ENCODE measurements at places on chromosomes 7 and 10.

DNA sequence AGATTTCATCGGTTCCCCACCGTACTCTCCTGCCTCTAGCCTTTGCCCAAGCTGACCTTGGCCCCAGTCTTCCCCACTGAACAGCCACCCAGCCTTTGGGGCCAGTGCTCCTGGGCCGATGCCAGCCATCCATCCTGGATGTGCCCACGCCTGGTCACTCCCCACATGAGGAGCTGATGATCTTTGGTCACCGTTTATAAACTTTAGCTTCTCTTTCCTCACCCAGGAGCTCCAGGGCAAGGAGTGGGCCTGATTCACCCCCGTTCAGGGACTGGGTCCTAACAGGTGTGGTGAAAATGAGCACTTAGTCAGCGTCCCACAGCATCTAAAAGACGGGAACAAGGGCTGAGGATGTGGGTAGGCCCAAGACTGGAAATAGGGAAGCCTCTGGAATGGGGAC is 22.9 kb downstream of the GTF2IRD1 start:
- no peak for DNase-seq

GRCh38 chr7:38502289-38502688 is 128.9 kb downstream of the AMPH start:
- no peak for DNase-seq

GRCh38 chr10:33073641-33074415 is 115.8 kb upstream of the ITGB1 start:
- DNase-seq = no peak

DNA sequence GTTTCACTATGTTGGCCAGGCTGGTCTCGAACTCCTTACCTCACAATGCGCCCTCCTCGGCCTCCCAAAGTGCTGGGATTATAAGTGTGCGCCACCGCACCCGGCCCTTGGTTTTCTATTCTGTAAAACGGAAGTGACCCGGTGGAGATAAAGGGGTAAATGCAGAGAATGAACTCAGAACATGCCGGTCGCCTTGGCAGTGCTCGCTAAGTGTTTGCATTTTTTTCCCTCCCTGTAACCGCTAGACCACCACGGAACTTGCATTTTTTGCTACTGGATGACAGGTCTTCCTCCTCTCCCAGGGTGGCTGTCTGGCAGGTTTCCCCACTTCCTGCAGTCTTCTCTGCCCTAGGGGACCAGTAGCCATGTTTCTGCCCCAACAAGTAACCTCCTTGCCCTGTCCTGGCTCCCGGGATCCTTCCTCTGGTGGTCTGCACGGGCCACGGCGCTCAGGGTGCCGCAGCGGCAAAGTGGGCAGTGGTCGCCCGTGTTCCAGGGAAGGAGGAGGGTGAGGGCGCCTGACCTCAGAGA is 18.8 kb upstream of the GNA12 start:
- no peak for DNase-seq

DNA sequence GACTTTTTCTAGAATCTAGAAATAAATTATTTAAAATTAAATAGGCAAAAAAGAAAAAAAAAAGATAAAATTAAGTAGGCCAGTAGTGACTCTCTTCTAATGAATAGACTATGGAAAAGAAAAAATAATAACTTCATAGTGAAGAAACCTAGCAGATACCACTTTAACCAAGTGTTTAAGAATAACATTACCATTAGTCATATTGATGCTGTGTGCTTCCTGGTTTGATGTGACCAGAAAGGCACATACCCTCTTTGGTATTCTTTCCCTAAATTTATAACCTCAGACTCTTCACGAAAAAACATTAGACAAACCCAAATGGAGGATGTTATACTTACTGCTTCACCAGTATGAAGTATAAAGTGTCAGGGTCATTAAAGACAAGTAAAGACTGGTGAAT is 42.6 kb downstream of the KIF20B start:
- no peak for DNase-seq

GRCh38 chr10:3172081-3172445 is 519 bp downstream of the PITRM1 start:
- DNase-seq = peak; percentile 57

DNA sequence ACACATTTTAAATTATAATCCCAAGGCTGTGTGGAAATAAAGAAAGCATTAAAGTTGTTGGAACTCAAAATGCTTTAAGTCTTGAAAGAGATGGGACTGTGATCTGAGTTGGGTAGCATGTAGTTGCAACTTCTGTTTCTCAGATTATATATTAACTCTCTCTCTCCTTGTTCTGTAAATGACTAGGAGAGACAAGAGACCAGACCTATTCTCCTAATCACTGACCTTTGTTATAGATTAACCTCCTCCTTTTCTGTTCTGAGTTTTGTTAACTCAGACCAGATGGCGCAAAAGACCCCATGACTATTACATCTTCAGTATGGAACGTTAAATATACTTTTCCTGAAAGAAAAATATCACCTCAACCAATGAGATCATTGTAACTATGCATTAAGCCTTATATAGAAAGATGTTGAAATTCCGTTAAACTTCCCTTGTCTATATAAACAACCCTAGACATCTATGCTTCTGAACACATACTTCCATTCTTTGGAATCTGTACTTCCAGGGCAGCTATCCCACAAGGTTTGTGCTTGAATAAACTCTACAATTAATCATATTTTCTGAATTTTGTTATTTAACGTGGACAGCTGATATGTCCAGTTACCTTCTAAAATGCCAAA is 143.5 kb upstream of the TRIM24 start:
- DNase-seq = no peak

DNA sequence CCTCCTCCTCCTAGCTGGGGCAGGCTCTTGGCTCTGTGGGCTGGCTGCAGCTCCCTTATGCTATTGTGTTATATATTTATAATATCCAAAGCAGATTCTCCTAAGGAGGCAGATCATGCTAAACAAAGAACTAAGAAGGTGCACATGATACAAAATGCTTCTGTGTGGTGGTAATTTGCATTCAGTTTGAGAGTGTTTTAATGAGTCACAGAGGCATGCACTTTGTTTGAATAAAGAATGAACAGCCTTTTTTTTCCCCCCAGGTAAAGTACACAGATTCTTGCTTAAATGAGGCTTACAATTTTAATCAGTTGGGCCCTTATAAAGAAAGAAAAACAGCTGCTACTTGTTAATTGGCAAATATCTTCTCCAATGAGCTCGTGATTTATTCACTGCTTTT is 95.0 kb downstream of the FANK1 start:
- no peak for DNase-seq

DNA sequence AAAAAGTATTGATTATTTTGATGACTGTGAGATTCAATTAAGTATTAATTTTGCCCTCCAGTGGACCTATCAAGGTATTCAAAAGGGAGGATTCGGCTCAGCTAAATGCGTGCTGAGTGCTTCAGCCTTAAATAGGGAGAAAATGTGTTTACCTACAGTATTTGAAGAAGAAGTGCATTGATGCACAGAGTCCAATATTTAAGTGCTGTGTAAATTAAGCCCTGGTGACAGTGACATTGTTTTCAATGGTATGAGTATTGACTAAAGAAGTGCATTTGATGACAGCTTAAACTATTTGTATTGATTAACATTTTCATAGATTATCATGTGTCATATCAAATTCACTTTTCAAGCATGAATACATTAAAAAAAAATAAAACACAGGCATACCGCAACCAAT is 106.6 kb downstream of the POU6F2 start:
- no peak for DNase-seq

DNA sequence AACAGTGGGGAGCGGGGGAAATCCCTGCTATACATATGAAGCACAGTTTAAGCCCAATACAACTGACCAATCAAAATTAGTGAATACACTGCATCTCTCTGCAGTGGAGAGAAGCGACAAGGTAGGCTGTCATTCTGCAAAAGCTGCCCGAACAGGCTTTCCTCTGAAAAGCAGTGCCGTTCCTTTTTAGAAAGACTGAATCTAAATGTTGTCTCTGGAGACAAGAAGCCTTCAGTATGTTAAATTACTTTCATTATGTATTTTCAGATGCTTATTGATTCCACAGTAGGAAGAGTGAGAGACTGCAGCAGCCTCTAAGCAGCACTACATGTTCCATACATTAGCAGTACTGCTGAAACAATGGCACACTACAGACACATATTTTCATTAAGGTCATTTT is at the start of gene GPR22:
Gene GPR22, plus strand, starts transcription at position 129 of the 400 bp plus-strand sequence. CDS start 4,004 bp downstream, outside the sequence.
- no peak for DNase-seq

DNA sequence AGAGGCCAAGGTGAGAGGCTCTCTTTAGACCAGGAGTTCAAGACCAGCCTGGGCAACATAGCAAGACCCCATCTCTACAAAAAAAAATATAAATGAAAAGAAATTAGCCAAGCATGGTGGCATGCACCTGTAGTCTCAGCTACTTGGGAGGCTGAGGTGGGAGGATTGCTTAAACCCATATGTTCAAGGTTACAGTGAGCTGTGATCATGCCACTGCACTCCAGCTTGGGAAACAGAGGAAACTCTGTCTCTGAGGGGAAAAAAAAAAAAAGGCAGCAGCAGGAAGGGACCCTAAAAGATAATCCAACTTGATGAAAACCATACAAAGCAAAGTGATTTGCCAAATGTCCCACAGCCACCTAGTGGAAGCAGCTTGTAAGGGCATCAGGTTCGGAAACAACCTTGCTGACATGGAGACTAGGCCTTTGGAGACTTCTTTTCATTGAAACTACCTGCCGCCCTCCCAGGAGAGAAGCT is 15.6 kb upstream of the PBLD start:
- peak; percentile 26 for DNase-seq

- DNase-seq = no peak
Observed at GRCh38 chr7:152762056-152762455, 2.5 kb downstream of the ACTR3B start.

GRCh38 chr10:7388602-7389001 is 22.2 kb downstream of the SFMBT2 start:
- no peak for DNase-seq

GRCh38 chr10:49049660-49050059 is 65.7 kb downstream of the VSTM4 start:
- DNase-seq = no peak

- DNase-seq = peak; percentile 49
Observed at GRCh38 chr10:22252801-22253579, 35.2 kb upstream of the EBLN1 start.

DNA sequence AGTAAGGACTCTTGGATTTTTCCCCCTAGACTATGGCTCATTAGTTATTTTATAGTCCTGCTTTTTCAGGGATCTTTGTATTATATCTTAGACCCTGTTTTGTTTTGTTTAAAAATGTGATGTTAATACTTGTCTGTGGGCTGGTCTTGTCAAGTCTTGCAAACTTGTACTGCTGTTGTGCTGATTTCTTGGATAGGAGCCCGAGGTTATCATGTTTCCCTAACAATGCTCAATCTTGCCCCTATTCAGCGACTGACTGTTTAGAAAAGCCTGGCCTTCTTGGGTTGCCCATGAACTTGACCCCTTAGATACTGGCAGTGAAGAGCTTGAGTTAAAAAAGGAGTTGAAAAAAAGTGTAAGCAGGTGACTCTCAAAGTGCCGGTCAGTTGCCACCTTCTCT is 115.7 kb downstream of the KIAA1217 start:
- DNase-seq = no peak

GRCh38 chr10:103678178-103678526 is 177.2 kb downstream of the SH3PXD2A start:
- peak; percentile 86 for DNase-seq

DNA sequence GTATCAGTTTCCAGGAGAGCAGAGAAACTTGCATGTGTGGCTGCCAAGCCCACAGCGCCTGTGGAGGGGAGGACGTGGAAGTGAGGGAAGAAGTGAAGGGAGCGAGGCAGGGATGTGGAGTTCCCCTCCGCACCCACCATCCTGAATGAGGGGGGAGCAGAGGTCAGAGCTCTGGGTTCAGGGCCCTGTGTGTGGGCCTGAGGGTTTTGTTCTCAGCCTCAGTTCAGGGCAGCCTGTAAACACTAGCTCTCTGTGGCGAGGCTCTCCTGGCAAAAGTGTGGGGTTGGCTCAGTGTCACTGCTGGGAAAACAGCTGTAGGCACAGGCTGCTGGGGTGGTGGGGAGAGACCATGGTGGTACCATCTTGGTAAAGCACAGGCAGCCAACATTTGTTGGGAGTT is 108.4 kb downstream of the C10orf105 start:
- DNase-seq = no peak

DNA sequence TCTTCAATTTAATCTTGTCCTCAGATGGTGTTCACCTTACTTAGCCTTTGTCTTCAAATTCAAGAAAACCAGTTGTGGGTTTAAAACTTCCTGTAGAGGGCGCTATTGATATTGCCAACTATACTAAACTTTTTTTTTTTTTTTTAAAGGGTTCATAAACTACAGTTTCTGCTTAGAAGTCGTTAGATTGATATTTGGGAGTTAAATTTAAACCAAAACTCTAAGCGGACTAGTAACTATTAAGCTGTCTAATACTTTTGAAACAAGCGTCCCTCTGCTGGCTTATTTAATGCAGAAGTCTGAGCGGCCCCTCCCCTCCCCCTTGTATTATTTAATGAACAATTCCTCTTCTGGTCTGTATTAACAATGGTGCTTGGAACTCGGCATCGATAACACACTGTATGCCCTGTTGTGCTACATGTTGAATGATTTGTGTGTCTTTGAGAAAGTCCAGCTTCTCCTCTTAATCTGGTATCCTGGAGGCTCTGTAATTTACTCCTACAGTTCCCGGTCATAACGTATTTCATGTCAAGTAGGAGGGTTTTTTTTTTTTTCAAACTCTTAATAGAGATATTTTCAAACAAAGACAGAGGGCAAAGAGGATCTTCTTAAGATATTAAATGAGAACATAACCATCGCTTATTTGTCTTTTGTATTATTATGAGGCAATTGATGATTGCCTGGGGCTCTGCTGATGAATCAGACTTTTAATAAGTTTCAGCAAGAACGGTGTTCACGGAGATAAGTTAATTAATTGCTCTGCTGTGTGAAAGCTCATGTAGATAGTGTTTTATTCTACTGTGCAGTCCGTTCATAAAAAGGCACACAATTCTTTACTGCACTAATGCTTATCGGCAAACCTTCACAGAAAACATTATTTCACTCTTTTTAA is 22.6 kb upstream of the CREB5 start:
- DNase-seq = no peak

- no peak for DNase-seq
Observed at GRCh38 chr10:114281461-114281860, 42.4 kb downstream of the VWA2 start.

- no peak for DNase-seq
Observed at GRCh38 chr7:75055830-75056772, 17.5 kb downstream of the RCC1L start.

DNA sequence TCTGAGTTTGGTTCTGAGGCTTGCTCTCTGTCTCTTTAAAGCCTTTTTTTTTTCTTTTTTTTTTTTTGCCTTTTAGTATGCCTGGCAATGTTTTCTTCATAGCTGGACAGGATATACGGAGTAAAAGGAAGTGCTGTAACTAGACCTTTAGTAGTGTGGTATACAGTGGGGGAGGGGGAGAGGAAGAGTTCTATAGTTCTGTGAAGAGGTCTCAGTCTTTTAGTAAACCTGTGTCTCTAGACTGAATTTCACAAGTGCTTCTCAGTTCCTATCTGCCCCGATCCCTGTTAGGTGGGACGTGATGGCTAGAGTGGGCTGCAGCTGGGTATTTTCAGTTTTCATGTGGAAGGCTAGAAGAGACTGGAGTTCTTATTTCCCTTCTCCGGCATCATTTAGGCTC is 3.1 kb upstream of the ABCC2 start:
- no peak for DNase-seq
